NCI-H1436 (cell line): ENCODE measurements at places on chromosomes 1 and 21.

DNA sequence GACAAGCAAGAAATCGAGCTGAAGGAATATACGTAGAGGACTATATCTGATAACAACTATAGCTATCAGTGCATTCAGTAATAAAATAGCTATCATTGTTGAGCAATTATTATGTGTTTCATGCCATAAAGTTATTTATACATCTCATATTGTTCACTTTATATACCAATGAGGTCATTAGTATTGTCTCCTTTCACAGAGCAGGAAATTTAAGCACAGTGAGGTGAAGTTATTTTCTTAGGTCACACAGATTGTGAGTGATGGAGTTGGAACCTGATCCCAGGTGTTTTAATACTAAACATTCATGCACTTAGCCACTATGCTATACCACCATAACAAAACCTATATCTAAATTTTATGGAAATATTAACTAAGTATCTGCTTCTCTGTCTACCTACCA, 180.5 kb upstream of the DPYD start:
- DNase-seq, result no peak

DNA sequence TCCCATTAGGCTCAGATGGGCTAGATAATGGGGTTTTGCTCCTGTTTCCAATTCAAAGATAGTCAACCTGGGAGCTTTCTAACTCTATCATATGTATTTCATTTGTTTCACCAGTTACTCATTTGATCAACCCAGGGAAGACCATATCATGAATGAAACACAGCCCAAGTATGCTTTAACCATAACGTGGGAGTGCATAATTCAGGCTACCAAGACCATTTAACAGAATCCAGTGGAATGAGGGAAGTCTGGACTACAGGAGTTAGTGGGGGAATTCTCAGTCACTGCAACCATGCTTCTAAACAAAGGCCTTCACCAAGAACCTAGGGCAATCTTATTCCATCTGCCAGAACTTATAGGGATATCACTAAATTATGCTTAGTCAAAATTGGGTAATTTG, 15.0 kb upstream of the SLC16A1 start:
- no peak for DNase-seq

- DNase-seq, result peak; percentile 38
Measured at GRCh38 chr1:93874025-93874651, 4.9 kb downstream of the DNTTIP2 start.

DNA sequence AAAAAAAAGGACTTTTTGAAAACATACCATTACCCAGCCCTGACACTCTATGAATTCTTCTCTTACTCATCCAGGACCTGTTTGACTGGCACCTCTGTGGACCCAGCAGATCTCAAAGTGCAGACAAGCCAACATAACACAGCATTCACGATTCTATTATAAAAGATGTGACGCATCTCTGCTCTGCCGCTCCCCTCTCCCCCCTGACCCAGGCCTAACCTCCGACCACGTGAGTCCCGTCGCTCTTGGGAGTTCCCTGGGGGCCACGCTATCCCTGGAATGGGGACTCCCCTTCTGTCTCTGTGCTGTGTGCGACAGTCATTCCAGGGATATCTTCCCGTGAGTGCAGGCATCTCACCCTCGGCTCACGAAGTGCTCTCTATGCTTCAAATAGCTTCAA, 21.1 kb downstream of the LRRC38 start:
- DNase-seq, result no peak

GRCh38 chr1:185595835-185596667, 138.1 kb upstream of the HMCN1 start:
- peak; percentile 59 for DNase-seq
